Fibroblast of gingiva (primary cell): ENCODE measurements at places on chromosomes 4 and X.
A peak's percentile ranks its signal among the peaks of the same experiment; 100 is the strongest.

- no peak for DNase-seq
These were observed 36.7 kb upstream of the KLHL13 start for GRCh38 chrX:118153270-118153669.

DNA sequence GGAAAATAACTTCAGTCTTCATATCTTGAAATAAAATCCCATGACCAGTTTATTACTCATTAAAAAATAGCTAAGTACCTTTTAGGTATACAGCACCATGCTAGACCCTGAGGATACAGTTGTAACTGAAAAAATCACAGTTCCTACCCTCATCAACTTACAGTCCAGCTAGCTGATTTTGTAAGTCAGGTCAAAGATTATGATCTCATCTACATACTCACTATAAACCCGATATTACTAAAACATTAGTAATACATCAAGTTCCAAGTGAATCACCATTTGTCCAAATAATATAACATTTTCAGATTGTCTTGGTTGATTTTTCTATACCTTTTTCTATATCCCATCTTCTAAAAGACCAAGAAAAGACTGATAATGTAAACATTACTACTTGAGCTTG lies 333.9 kb downstream of the INPP4B start:
- DNase-seq = peak; percentile 3

DNA sequence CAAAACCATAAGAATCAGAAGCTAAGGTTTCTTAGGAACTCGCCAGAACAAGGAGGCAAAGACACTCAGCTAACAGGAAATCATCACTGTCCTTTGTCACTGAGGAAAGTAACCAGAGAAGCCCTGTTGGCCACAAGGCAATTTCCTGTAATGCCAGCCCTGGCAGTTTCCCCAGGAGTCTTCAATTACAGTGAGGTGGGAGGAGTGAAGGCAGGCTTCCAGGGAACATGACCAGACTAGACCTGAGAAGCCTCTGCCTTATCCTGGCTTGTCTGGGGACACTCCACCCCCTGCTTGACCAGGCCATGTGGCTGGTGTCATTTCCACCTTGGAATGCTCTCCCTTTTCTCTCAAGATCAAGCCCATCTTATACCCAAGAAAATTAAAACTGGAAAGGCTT lies 125.3 kb downstream of the COL4A6 start:
- peak; percentile 78 for DNase-seq

GRCh38 chr4:133641191-133641590 lies 492.1 kb downstream of the PCDH10 start:
- DNase-seq = no peak

GRCh38 chr4:14877246-14878225 lies 124.7 kb upstream of the CPEB2 start:
- no peak for DNase-seq

DNA sequence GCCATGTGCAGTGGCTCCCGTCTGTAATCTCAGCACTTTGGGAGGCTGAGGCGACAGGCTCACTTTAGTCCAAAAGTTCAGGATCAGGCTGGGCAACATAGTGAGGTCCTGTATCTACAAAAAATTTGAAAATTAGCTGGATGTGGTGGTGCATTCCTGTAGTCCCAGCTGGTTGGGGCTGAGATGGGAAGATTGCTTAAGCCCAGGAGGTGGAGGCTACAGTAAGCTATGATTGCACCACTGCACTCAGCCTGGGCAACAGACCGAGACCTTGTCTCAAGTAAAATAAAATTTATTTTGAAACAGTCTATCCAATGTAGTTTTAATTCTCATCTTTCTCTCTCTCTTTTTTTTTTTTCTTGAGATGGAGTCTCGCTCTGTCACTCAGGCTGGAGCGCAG lies 21.1 kb downstream of the RBM10 start:
- peak; percentile 70 for DNase-seq

DNA sequence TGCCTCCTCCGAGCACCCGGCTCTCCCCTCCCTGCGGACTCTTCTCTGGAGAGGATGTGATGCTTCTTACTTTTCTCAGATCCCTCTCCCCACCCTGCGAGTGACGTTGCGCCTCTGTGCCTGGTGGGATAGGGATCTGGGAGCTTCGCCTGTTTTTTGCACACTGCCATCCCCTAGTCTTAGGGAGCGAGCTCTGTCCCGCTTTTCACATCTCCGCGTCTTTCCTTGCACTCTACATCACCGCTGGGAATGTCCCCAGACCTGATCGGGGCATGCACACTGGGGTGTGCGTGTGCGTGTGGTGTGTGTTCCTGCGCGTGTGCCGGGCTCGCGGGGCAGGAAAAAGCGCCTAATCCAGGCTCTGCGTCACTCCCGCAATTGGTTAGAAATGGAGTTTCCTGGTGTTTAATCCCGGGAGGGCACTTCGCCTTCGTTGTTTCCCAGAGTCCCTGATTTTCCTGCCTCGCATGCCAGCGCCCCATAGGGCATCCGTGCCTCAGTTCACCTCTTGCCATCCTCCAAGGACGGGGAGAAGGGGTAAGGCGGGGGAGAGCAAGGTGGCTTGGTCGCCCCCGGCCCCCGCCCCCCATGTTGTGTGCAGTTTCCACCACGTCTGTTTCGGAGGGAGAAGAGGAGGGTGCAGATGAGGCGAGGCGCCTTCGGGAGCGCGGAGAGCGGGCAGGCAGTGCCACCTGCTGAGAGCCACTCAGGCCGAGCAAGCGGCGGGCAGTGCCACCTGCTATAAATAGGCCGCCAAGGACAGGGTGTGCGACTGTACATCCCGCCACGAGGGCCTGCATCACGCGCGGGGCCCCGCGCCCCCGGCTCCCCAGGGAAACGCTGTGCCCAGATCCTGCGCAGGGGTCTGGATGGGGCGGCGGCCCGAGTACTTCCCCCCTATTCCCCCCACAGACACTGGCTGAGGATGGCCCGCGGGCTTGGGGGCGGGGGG lies 759 bp upstream of the TBC1D1 start:
- DNase-seq = no peak

GRCh38 chr4:95550115-95550987 lies 1.6 kb upstream of the UNC5C start:
- DNase-seq = no peak

DNA sequence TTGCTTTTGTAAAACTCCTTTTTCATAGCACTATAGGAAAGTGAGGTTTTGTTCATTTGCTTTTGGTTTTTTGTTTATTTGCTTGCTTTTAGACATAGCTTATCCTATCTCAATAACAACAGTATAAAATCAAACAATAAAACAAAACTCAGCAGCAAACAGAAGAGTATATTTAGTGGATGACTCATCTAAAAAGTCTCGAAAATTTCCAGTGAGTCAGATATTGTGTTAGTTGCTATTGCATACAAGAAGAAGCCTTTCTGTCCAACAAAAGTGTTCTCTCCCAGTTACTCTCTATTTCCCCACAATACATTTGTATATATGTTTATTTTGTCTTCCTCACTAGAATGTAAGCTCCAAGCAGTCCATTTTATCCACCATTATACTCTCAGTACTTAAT lies 36.0 kb upstream of the NPNT start:
- peak; percentile 74 for DNase-seq

DNA sequence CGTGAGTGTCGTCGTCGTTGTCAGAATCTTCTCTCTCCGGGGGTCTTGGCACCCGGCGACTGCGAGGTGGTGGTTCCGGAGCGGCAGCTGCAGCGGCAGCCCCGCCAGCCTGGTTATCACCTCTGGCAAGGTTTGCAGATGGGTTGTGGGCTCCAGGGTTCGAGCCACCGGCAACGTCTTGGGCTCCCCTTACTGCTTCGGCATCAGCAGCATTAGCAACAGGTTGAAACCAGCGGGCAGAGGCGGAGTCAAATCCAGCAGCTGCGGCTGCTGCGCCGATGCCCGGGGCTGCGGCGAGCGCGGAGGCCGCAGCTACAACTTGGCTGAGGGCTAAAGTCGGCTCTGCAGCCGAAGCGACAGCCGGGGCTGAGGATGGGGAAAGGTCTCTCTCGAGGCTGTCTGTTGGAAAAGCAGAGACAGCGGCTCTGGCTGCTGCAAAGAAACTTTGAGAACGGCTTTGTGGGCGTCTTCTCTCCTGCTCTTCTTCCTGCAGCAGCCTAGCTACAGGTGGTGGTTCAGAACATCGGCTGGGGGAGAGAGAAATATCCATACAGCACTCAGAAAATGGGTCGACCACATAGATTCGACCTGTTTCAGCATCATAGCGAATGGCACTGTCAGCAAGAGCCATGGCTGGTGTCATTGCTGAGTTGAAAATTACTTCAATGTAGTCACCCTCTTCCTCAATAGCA lies 3.6 kb downstream of the IRS4 start:
- no peak for DNase-seq

DNA sequence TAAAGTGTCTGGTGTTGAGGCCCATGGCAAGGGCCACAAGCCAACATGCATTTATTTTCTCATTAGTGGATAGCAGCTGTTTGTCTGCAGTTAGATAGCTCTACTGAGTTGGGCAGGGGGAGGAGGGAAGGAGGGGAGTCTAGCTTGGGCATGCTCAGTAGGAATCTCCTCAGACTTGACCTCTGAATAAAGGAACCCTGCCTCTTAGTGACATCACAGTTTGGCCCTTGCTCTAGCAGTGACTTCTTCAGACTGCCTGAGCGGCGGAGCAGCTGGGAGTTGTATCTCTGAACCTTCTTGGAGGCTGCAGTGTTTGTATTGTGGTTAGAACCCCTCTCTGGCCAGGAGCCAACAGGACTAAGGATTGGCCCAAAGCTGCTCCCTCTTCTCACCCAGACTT lies 57.4 kb downstream of the BCORL1 start:
- DNase-seq = no peak

- DNase-seq = no peak
These were observed 251.8 kb downstream of the KCTD8 start for GRCh38 chr4:44196796-44197195.

DNA sequence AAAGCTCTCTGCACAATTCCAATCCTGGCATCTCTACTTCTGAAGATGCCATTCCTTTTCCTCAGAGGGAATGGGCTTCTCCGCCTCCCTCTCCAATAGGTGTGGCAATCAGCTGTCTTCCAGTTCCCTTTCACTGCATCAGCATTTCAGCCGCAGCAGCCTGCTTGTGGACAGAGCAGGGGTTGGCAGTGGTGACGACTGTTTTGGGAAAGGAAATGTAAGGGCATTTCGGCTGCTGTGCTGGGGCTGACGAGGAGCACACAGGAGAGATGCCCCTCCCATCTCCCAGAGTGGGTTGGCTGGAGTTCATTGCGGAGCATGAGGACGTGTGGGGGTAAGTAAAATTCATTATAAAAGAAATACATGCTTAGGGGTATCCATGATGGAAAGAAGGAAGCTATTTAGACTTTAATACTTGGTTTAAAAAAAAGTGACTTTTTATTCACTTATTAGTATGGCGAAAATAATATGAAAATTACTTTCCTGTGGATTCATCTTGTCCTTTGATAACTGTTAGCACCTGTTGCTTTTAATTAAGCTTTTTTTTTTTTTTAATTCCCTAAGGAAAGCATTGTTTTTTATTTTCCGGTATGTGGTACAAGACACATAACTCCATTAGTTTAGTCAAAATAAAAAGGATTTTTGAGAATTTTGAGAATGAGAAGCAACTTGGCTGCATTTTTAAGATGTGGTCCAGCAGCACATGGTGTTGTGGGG lies at the start of gene LIMCH1:
Gene LIMCH1, plus strand, starts transcription at position 141 of the 717 bp plus-strand sequence. CDS start 67,839 bp downstream, outside the sequence.
- no peak for DNase-seq

DNA sequence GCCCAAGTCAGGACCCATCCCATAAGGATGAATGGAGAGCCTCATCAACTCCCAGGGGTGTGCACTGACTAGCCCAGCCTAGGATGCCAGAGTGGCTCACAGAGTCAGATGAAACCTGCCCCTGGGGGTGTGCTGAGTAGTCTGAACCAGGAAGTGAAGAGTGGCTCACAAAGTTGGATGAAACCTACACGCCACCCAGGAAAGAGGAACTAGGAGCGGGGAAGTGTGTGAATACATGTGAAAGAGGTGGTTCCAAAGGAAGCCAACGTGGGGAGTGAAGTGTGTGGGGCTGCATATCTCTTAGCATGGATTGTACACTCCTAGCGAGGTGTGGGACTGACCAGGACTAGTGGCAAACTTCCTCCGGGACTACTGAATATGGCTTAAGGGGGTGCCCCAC lies 902.1 kb upstream of the NDST4 start:
- DNase-seq = no peak

GRCh38 chr4:41269682-41270081 lies 13.0 kb downstream of the UCHL1 start:
- DNase-seq = no peak

GRCh38 chrX:102085706-102086105 lies 39.8 kb upstream of the TCEAL2 start:
- no peak for DNase-seq

- no peak for DNase-seq
These were observed 1.7 kb upstream of the DCTD start for GRCh38 chr4:182918791-182919302.

DNA sequence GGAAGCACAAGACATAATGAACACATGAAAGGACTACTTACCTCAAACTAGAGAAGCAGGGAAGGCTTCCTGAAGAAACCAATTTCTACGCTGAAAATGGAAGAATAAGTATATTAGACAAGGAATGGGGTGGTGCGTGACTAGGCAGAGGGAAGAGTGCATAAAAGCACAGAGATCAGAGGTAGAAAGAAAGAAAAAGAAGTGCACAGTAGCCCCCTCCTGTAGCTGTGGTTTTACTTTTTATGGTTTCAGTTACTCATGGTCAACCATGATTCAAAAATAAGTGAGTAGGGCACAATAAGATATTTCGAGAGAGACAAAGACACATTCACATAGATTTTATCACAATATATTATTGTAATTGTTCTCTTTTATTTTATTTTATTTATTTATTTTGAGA lies 934.5 kb upstream of the INTU start:
- no peak for DNase-seq

- DNase-seq = no peak
These were observed 74.3 kb downstream of the DCHS2 start for GRCh38 chr4:154417373-154417673.

DNA sequence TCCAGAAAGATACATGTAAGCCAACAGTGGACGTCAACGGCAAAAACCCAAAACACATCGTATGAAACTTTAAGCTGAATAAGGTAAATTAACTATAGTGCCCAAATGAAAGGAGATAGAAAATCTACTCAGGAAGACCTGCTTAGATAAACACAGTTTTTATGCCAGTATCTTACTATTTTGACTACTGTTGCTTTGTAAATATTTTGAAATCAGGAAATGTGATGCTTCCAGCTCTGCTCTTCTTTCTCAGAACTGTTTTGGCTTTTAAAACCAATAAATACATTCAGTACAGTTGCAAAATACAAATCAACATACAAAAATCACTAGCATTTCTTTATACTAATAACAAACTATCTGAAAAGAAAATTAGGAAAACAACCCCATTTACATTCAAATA lies 83.8 kb downstream of the SMARCA5 start:
- peak; percentile 16 for DNase-seq
